Stimulated activated CD4-positive, alpha-beta T cell treated with anti-CD3 and anti-CD28 coated beads, TNF-alpha, amount 100 ng/mL, for 1 hour (primary cell): ENCODE measurements at places on chromosomes 7 and 10.

DNA sequence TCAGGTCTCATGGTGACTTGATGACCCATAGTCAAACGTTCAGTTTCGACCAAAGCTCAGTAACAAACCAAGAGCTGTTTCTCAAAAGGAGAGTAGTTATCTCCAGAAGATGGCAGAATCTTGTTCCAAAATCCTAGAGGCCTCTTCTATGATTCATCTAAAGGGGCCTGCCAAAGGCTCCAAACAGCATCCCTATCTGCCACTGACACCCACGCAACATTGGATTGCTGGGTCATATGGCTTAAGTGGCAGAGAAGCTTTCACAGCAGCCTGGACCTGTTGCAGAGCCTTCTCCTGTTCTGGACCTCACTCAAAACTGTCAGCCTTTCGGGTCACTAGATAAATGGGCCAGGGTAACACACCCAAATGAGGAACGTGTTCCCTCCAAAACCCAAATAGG is 54.0 kb upstream of the LRRC18 start:
- DNase-seq: no peak

DNA sequence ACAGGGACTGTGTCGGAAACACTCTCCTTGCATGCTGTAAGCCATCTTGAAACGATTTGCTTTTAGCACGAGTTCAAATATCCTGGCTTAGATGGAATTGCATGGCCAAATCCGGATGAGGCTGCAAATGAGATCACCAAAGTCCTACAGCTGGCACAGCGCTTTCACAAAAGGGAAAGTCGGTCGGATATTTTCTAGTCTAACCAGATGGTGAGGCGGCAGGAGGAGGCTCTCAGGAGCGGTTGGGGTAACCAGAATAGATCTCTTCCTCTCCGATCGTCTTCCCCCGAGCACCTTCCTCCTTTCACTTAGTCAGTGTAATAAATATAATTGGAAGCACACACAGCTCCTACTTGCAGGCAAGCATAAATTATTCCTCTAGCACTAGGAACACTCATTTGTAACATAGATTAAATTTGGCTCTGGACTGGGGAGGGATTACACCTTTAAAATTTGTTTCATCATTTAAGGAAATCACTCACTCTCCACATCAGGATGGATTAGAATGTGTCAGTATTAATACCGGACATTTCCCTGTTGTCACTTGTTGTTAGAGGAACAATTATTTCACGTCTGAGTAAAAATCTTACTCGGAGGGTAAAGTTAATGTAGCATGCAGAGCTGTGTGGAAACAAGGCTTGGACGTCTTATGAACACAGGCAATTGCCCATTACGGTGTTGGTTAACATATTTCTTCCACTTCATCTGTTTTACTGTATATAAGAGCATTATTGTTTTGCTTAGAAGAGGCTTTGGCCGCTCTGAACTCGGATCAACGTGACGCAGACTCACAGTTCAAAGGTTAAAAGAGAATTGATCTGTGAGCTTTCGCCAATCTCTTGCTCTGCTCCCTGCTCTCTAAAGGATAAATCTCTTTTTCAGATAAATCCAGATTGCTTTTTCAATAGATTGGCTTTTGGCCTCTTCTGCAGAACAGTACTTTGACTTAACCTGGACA is 857.9 kb downstream of the TYW1 start:
- no peak for DNase-seq

DNA sequence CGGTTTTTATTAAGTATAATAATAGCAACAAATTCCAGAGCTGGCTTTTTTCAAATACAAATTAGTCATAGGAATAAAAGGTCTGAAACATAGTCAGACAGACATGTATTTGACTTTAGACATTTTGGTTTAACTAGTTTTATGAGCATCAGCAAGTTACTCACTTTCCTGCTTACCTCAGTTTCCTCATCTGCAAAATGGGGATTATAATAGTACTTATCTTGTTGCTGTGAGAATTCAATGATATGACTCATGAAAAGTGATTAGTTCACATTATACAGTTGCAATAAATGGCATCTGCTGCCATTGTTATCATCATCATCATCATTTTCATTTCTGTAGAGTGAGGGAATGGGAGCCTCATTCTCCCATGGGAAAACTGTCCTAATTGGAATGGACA is 33.5 kb downstream of the ACTA2 start:
- no peak for DNase-seq

DNA sequence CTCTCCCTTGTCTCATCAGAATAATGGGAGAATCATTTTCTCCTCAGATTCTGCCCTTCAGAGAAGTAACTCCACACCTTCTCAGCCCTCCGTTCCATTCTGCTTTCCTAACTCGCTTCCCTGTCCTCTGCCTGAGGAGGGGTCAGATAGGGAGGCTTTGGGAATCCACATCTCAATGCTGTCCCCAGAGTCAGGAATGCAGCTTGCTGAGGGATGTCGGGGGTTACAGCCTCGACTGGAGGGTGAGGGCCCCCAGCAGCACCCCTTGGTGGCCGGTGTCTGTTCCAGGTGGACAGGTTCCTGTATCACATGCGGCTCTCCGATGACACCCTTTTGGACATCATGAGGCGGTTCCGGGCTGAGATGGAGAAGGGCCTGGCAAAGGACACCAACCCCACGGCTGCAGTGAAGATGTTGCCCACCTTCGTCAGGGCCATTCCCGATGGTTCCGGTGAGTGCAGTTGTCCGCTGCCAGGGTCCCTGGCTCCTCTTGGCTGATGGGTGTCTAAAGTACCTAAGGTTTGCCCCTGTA is 6.9 kb downstream of the HKDC1 start:
- no peak for DNase-seq
